ENCODE measurements at places on chromosomes 7 and 10. TPM values are rescaled to one million over a fixed set of nuclear protein-coding genes. Genes with fewer than 3 reads are reported as not detected.

The ANKRD30A gene
- total RNA-seq = not detected

The FOXP2 gene
- total RNA-seq = not detected

The SPOCK2 gene
- total RNA-seq = 552 TPM

The C7orf57 gene
- total RNA-seq = not detected

The ANXA8 gene
- not detected for total RNA-seq

The AKR1C4 gene
- not detected for total RNA-seq

The ANKRD22 gene
- not detected for total RNA-seq

The CSTF2T gene
- 39.8 TPM for total RNA-seq

The ASB15 gene
- not detected for total RNA-seq

The NEURL1 gene
- 0.96 TPM for total RNA-seq

The CALHM1 gene
- total RNA-seq = not detected

The TMEM196 gene
- total RNA-seq = not detected

DNA sequence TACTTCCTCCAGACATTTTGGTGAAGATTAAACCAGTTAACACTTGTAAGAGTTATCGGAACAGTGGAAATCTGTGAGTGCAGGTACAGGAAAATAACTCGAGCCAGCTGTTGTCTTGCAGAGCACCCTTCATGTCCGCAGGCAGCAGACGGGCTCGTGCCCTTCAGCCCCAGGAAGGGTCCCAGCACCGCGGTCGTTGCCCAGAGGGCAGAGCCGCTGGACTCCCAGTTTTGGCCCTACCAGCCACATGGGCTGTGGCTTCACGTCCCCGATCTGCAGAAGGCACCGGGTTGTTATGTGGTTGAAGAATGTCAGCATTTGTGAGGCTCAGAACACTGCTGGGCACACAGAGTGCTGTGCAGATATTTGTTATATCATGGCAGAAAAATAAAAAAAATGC lies 7.2 kb upstream of the ADARB2 start:
- DNase-seq = no peak

- DNase-seq = no peak
Measured at GRCh38 chr7:106076537-106076936, 35.6 kb downstream of the SYPL1 start.

DNA sequence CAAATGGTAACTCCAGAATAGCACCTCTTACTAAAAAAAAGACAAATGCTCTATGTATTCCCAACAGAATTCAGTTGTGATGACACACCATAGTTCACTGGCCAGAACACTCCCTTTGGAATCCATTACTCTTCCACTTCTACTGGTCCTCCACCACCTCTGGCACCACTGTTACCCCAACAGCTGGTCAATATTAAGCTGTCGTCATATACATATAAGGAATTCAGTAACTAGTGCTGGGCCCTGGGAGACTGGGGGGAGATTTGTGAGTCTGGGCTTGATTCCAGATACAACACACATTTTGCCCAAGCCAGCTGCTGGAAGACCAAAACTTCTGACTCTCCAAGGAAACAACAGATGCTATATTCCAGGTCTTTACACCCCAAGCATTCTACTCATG lies 26.0 kb upstream of the ITGA8 start:
- no peak for DNase-seq

DNA sequence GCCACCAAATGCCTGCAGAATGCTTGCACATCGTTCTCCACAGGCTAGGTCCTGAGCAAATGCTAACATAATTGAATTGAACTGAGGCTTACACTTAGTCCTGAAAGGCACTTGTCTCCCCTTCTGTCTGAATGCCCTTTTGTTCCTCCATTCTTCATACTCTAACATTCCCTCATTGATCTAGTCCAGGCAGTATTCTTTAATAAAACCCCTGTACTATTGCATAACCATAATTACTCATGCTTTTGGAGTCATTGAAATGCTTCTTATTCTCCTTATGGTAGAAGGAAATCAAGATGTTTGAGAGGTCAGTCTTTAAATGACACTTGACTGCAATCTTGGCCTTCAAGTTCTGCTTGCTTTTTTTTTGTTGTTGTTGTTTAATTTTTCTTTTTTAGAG lies 7.1 kb downstream of the PI4K2A start:
- DNase-seq = no peak

GRCh38 chr7:128247640-128248194 lies 6.6 kb downstream of the LEP start:
- DNase-seq = no peak

- no peak for DNase-seq
Measured at GRCh38 chr10:70744617-70745143, 40.5 kb downstream of the TBATA start.

DNA sequence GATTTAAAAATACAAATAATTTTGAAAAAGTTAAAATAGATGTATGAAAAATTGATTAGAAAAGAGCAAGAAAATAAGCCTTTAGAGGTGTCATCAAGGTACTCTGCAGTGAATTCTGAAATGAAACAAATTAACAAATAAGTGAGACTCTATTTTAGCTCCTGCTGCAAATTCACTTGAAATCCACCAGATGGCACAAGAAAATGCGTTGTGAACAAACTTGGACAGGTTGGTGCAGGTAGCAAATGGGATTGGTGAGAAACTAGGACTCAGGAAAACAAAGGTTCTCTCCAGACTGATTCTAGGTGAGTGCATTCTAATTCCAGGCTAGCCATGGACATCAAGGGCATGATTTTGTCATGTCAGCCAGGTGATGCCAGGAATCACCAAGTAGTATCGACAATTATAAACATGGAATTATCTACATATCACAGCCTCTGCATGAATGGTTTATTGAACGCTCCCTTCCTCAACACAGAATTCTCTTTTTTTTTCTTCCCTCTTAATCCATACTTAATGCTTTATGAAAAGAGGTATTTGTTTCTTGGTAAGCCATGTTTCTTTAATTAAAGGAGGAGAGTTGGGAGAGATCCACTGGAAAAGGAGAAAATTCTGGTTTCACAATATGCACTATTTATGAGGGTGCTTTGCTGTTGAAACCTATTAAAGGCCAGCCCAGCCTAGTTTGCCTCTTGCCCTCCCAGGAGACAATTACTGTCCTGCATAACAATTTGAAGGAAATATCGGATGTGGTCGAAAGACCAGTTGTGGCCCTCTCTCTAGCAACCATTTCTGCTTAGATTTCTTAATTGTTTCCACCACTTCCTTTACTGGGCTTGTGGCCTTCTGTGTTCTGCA lies 118.1 kb downstream of the ZNF365 start:
- no peak for DNase-seq

GRCh38 chr10:33164060-33164709 lies 170.3 kb downstream of the NRP1 start:
- DNase-seq = no peak

DNA sequence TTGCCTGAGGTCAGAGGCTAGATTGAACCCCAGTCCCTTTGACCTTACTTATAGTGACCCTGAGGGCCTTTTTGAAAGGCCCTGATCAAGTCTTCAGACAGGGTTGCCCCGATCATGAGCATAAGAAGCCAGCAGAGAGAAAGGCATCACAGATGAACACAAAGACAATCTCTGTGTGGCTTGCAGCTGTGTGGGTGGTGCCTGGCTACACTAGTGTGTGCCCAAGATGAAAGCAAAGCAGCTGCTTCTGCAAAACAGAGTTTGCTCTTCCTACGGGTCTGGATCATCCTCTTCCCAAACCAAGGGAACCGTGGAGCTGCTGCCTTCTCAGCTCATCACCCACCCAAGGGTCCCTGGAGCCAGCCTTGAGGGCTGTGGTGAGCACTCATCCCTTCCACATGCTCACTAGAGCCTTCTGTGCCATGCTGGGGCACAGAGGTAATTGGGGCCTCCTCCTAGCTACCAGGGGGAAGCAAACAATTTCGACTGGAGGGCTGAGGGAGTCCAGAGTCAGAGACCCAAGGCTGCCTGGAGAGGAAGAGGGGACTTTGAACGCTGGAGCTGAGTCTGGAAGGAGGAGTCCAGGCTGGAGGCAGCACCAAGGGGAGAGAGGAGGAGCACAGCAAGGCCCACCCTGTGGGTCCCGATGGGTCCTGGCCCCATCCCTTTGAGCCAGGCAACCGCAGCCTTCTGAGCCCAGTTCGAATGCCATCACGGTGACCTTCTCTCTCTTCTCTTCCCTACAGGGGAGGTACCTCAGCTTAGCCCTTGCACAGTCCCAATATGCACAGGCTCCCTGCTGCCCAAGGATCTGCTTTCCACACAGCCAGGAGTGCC lies 42.3 kb downstream of the ANTXRL start:
- no peak for DNase-seq

GRCh38 chr7:41421056-41421455 lies 281.8 kb downstream of the INHBA start:
- DNase-seq = no peak

- DNase-seq = no peak
Measured at GRCh38 chr7:151810441-151811232, 66.3 kb downstream of the PRKAG2 start.

DNA sequence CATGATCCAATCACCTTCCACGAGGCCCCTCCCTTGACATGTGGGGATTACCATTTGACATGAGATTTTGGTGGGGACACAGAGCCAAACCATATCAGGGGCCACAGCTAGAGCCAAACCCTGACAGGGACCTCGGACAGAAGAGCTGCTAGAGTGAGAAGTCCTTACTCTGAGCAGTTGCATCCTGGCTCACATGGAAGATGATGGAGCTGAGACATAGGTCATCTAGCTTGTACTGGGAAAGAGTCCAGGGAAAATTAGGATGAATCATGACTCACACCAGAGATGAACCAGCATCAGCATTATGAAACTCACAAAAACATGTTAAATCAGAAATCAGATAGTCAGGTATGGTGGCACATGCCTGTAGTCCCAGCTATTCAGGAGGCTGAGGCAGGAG lies 12.8 kb upstream of the FMC1 start:
- DNase-seq = no peak

- DNase-seq = no peak
Measured at GRCh38 chr10:71835671-71836595, 15.1 kb downstream of the PSAP start.

GRCh38 chr7:124379296-124379695 lies 346.4 kb upstream of the TMEM229A start:
- no peak for DNase-seq

DNA sequence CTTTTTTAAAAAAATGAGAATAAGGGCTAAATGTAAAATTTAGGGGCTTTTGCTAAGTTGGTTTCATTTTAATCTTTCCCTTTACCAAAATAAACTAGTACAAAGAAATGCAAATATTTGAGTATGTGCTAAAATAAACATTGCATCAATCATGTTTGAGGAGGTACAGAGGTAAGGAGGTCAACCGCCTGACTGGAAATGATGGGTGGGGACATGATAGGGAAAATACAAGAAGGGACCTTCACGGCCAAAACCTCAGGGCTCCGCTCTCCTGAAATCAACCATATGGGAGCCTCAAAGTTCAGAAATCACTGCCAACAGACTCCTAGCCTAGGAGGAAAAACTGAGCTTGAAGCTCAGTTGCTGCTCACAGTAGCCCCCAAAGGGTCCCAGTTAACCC lies 207.6 kb downstream of the AHR start:
- DNase-seq = no peak

DNA sequence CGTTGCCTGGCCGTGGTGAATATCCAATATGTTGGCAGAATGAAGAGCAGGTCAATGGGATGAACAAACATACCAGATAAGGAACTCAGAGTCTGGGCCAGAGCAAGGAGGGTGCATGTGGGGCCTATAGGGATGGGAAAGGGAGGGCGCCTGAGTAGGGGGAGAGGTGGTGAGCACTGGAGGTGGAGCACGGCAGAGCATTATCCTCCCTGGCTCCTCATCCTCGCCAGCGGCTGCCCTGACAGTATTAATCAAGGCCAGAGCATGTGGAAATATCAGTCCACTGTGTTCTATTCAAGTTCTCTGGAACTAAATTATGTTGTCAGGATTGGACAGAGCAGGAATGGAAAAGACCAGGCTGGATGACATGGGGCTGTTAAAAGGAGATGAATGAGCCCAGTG lies 254.8 kb upstream of the ZMIZ1 start:
- no peak for DNase-seq

DNA sequence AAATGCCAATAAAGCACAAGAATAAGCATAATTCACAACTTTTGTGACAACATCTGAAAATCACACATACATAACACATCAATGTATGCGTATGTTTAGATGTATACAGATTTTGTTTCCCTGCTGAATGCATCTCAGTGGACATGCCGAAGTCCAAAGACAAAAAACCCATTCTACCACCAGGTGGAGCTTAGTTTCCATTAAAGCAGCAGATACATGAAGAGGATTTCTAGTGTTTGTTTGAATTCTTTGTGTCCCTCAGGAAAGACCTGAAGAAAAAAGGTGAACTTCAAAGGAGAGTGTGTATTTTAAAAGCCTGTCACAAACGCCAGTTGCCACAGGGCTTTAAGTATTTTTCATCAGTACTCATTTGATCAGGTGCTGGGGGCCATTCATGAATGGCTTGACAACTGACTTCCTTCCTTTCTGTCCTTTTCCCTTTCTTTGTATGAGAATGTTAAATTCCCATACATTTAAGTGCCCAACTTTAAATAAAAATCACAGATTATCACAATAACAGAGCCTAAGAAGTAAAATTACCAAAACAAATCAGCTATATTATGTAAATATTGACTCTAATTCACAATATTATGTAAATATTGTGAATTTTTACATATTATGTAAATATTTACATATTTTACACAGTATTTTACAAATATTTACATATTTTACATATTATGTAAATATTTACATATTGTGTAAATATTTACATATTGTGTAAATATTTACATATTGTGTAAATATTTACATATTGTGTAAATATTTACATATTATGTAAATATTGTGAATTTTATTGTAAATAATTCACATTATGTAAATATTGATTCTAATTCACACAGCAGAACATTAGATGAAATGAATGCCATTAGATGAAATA lies 343.0 kb downstream of the CRPPA start:
- DNase-seq = no peak

- DNase-seq = no peak
Measured at GRCh38 chr10:64059884-64060283, 538.7 kb downstream of the REEP3 start.

- DNase-seq = no peak
Measured at GRCh38 chr10:412109-412508, 276.9 kb downstream of the ZMYND11 start.

DNA sequence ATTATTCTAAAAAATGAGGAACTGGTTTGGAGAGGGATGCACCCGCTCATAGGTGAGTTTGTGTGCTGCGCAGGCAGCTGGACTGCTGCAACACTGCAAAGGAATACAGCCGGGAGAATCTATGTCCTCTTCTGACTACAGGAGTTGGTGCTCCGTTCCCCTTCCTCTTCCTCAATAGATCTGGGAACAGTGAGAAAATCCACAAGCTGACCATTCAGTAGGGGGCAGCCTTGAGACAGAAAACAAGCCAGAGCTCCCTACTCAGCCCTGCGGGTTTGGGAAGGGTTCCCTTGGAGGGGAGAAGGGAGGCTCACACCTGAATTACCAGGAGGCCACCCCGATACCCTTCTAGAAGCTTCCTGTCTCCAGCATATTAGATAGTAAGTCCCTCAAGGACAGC lies 87.3 kb upstream of the FOXI2 start:
- DNase-seq = no peak

- peak; percentile 79 for DNase-seq
Measured at GRCh38 chr10:110918269-110918642, 724 bp downstream of the BBIP1 start.

- DNase-seq = no peak
Measured at GRCh38 chr10:35637462-35637861, 4.6 kb downstream of the FZD8 start.

- no peak for DNase-seq
Measured at GRCh38 chr7:101884671-101885596, 67.5 kb downstream of the CUX1 start.

GRCh38 chr7:101128040-101128834 lies 1.3 kb downstream of the SERPINE1 start:
- DNase-seq = no peak

All from CD4-positive, alpha-beta memory T cell (primary cell).